ENCODE measurements at places on chromosomes 12 and 14. TPM values are rescaled to one million over a fixed set of nuclear protein-coding genes. Genes with fewer than 3 reads are reported as not detected.

Gene SARNP
- total RNA-seq, result 59.4 TPM

Gene OR6C2
- not detected for total RNA-seq

Gene SERPINA6
- not detected for total RNA-seq

GRCh38 chr12:110074089-110074488 is 25.8 kb upstream of the C12orf76 start:
- DNase-seq, result no peak

DNA sequence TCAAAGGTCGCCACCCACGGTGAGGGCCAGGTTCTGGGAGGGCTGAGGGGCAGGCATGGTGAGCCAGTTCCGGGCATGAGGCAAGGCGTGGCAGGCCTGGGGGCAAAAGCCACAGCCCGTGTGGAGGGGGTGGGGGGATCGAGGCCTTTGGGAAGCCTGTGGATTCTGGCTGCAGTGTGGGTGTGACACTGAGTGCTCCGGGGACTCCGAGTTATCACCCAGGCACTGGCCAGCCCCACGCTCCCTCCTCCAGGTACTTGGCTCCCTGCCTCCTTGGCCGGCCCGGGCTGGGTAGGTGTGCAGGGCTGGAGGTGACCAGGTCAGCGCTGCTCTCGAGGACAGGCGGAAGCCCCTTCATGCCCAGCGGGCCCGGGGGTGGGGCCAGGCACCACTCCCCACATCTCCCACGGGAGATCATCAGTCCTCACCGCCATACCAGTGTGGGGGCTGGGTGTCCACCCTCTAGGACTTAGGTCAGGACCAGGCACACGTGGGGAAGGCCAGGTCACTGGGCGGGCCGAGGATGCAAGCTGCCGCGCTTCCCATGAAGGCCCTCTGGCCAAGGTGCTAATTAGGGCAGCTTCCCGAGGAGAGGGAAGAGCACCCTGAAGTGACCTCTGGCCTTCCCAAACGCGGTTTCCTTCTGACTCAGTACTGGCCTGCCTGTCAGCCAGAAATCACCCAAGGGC is 34.1 kb upstream of the TDRD9 start:
- DNase-seq, result no peak

- DNase-seq, result no peak
Measured at GRCh38 chr12:5770727-5771126, 174.3 kb downstream of the ANO2 start.

Gene PTHLH
- not detected for total RNA-seq

GRCh38 chr14:100549834-100550625 is 37.2 kb downstream of the BEGAIN start:
- DNase-seq, result no peak

Gene TMEM117
- 23.2 TPM for total RNA-seq

- DNase-seq, result no peak
Measured at GRCh38 chr12:130839770-130840404, 837 bp upstream of the STX2 start.

GRCh38 chr14:105742531-105742848 is 216.1 kb downstream of the TMEM121 start:
- DNase-seq, result no peak

- DNase-seq, result no peak
Measured at GRCh38 chr12:164207-164606, 49.8 kb downstream of the SLC6A12 start.

Gene TSPAN9
- total RNA-seq, result 15.7 TPM

DNA sequence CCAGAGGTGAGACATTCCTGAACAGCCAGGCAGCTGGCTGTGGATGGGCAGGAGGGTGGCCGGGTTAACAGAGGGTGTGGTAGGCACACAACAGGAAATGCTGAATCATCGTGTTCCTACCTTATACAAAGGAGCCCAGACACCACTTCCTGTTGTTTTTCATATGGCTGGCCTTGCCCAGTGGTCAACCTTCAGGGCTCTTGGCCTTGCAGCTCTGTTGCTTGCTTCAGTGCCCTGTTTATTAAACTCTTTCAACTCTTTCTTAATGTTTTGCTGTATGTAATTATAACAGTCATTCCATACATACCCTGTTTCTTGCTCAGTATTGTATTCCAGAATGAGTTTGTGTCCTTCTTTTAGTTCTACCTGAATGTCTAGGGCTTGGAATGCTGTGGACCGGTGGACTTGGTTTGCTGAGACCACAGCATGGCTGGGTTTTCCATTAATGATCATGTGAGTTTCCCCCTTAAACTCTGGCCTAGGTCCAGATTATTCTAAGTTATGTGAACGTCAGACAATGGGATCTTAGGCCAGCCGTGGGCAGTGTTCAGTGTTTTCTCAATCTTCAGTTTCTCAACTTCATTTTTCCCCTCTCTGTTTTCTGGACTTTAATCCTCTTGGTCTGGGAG is 11.9 kb downstream of the CFAP54 start:
- DNase-seq, result no peak

DNA sequence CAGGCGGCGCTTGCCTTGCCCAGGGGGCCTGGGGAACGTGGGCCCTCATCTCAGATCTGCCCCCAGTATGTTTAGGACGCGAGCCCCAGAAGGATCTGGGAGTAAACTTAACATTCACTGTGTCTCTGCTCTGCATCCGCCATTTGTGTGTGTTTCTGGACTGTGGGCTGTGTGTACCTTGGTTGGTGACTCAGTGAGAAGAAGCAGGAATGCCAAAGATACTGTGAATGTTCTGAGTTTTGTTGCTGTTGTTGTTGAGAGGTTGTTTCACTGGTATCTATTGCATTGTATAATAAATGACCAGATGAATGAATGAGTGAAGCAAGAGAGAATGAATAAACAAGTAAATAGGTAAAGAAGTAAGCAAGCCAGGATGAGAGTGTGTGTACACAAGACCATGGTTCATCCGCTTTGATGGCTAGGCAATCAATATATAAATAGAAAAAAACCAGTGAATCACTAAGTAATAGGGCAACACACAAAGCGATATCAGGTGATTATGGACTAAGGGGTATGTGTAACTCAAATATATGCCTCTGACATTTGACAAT is 20.5 kb downstream of the MEG3 start:
- no peak for DNase-seq

- DNase-seq, result no peak
Measured at GRCh38 chr12:47273191-47273626, 193.4 kb upstream of the AMIGO2 start.

DNA sequence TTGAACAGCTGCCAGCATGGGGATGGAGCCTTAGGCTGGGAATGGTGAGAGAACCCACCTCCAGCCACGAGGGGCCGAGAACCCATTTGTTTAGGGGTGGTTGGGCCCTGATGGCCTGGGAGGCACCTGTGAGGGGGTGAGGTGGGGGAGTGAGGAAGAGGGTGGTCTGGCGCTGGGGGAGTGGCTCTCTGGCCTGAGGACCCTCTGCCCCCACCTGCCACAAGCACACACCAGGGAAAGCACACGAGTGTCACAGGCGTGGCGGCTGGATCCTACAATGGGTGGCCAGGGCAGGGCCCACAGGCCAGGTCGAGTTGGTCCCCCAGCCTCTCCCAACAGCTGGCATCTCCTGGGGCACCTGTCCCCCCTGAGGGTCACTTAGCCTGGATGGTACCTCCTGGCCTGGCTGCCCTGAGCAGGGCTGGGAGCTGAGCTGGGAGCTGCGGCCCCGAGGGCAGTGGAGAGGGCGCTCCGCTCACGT is 340.5 kb downstream of the TMEM121 start:
- DNase-seq, result peak; percentile 6

DNA sequence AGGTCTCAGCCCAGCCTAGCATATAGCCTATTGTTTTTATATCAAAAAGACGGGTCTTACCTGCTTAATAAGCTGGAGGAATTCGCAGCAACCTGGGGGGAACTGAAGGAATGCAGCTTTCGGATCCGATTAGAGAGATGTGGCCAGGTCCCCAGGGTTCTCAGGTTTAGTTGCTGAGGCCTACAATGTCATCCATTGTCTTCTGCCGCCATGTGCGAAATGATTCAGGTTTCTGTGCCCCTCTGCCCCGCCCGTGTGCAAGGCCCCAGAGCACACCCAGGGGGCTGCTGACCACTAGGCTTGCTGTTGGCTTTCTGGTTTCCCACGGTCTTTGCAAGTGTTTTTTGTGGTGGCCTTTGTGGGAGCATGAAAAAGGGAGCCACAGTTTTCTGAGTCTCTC is 154.5 kb upstream of the TBX3 start:
- no peak for DNase-seq

Gene SMOC1
- 13.8 TPM for total RNA-seq

DNA sequence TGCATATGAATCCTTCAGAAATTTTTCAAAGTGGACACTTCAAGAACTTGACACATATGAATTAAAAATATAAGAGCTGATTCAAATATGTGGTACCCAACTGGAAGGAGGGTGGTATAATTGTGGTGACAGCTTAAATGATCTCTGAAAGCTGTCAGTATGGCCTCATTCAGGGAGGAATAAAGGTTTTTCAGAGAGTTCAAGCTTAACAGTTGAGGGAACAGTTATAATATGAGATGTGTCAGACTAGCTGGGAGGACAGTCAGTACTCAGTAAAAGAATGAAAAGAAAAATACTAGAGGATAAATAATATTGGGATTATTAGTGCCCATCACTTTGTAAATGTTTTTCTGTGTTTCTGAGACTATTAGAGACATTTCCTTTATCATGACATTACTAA is 277.5 kb downstream of the RASSF9 start:
- no peak for DNase-seq

- DNase-seq, result no peak
Measured at GRCh38 chr14:92144708-92145107, 22.9 kb downstream of the CPSF2 start.

Gene SALL2
- total RNA-seq, result 11.7 TPM

DNA sequence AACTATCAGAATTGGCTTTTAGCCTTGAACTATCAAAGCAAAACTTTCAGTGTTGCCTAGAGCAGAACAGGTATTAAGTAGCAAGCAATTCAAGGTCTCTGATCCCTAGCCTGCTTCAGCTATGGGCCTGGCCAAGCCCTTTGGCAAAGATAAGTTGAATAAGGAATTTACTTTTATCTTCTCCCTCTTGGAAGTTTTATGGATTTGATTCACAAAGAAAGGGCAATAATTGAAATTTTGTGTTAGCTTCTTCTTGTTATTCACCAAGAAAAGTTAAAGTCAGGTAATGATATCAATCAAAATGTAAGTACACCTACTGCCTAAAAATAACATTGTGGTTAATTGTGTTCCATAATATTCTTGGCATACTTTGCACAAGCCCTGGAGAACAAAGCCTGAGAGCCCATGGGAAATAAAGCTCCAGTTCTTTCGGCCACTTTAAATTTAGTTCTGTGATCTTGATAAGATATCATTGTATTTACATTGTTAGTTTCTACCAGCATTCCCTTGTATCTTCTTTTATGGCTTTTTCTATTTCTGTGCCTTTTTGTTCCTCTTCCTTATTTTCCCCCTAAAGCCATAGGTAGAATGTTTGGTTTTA is 158.0 kb downstream of the RAD51B start:
- no peak for DNase-seq

Gene OTOGL
- total RNA-seq, result 0.60 TPM

- DNase-seq, result no peak
Measured at GRCh38 chr12:101876322-101876860, 989 bp upstream of the DRAM1 start.

- no peak for DNase-seq
Measured at GRCh38 chr12:127025545-127025944, 1241.4 kb upstream of the TMEM132C start.

DNA sequence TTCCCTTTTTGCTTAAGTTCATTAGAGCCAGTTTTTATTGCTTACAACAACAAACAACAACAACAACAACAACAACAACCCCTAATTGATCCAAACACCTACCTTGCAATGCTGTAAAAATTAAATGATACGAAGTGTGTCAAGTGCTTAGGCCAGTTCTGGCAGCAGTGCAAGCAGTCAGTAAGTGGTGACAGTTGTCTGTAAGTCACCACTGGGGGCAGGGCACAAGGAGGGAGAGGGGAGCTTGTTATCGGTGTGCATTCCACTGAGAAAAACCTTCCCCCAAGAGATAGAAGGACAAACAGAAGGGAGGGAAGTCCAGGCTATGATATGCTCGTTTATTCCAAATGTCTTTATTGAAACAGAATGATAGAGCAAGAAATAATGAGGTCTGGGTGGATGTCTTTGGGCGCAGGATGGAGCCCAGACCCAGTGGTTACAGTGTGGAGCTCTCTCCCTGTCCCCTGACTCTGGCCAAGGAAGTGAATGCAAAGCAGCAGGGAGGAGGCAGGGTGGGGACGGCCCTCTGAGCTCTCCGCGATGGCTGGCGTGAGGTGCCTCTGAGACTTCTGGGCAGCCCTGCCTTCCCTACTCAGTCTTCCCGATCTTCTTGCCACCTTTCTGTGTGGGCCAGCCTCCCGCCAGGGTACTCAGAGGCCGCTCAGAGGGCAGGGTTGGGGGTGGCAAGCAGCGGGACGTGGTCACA is 6.5 kb downstream of the SLC22A17 start:
- DNase-seq, result no peak

Gene SLCO1B1
- total RNA-seq, result not detected

- no peak for DNase-seq
Measured at GRCh38 chr14:103108749-103109207, 14.3 kb downstream of the EXOC3L4 start.

Gene CMKLR1
- 7.1 TPM for total RNA-seq

GRCh38 chr12:20527417-20528163 is 159.3 kb downstream of the PDE3A start:
- DNase-seq, result no peak

DNA sequence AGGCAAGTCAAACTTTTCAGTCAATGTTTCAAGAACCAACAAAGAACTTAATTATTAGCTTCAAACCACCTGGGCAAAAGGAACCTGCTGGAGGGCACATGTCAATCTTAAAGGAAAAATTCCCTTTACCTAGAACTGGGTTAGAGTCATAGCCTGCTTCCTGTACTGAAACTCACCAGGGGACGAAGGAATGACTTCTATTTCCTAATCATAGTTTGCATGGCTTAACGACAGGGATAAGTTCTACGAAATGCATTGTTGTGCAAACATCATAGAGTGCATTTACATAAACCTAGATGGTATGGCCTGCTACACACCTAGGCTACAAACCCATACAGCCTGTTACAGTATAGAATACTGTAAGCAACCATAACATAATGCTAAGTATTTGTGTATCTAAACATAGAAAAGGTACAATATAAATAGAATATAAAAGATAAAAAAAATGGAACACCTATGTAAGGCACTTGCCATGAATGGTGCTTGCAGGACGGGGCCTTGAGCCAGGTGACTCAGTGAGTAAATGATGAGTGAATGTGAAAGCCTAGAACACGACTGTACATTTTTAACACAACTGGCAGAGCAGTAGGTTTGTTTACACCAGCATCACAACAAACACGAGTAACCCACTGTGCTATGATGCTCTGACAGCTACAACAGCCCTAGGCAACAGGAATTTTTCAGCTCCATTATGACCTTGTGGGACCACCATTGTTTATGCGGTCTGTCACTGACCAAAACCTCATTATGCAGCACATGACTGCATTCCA is 234.9 kb upstream of the CAND1 start:
- DNase-seq, result no peak

Gene AQP5
- 0.21 TPM for total RNA-seq

- DNase-seq, result no peak
Measured at GRCh38 chr12:116642683-116643082, 83.5 kb downstream of the MAP1LC3B2 start.

Gene MEG3
- total RNA-seq, result 169 TPM

DNA sequence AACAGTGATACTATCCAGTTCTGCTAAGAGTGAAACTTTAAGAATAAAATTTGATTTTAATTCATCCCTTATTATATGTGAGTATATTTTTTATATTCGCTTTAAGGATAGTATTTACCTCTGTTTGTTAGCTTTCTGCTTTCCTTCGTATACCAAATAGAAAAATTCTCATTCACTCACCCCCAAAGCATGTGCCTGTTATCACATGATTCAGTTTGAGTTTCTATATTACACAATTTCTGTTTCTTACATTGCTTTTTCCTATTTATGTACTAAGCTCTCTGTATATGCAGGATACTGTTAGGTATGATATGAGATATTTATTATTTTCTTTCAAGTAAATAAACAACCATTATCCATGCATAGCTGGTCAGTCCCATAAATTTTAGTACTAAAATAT is 275.2 kb downstream of the FBXL14 start:
- DNase-seq, result no peak
